ENCODE measurements at places on chromosomes 4 and X. TPM values are rescaled to one million over a fixed set of nuclear protein-coding genes. Genes with fewer than 3 reads are reported as not detected.

Gene GPC4
- 59.9 TPM for total RNA-seq

Gene ESX1
- not detected for total RNA-seq

Gene ASMT
- not detected for total RNA-seq

Gene TEX13D
- not detected for total RNA-seq

Gene CENPE
- 6.1 TPM for total RNA-seq

Gene CASP3
- 23.5 TPM for total RNA-seq

Gene ATOH1
- not detected for total RNA-seq

Gene BEX4
- 28.8 TPM for total RNA-seq

Gene PAGE1
- total RNA-seq = not detected

Gene NWD2
- total RNA-seq = not detected

Gene OTUD6A
- not detected for total RNA-seq

Gene IL13RA1
- total RNA-seq = 87.3 TPM

Gene KCNE5
- 0.84 TPM for total RNA-seq
